ENCODE measurements at places on chromosomes 7 and 10. TPM values are rescaled to one million over a fixed set of nuclear protein-coding genes. Genes with fewer than 3 reads are reported as not detected.

C10orf67 gene
- 0.09 TPM for total RNA-seq

TUBAL3 gene
- 0.24 TPM for total RNA-seq

CRYGN gene
- total RNA-seq = not detected

EIF3A gene
- total RNA-seq = 143 TPM

GCK gene
- not detected for total RNA-seq

SORBS1 gene
- 0.38 TPM for total RNA-seq

NHLRC2 gene
- total RNA-seq = 7.5 TPM

CCDC3 gene
- 1.4 TPM for total RNA-seq

ANXA8L1 gene
- 97.3 TPM for total RNA-seq

PTPRN2 gene
- total RNA-seq = 0.54 TPM

ADRB1 gene
- 1.1 TPM for total RNA-seq

MSS51 gene
- total RNA-seq = 0.48 TPM

CALHM1 gene
- not detected for total RNA-seq

SMO gene
- 13.8 TPM for total RNA-seq

SPDYE16 gene
- total RNA-seq = not detected

ZNF239 gene
- 2.0 TPM for total RNA-seq

AGMO gene
- total RNA-seq = 0.92 TPM

SMC3 gene
- total RNA-seq = 55.2 TPM

LRRC61 gene
- 0.05 TPM for total RNA-seq

CISD1 gene
- 49.1 TPM for total RNA-seq

ABCB8 gene
- 43.3 TPM for total RNA-seq

ITGA8 gene
- total RNA-seq = 0.01 TPM

EFCAB10 gene
- 2.4 TPM for total RNA-seq

SLC26A5 gene
- not detected for total RNA-seq

FAS gene
- total RNA-seq = 30.9 TPM

MRLN gene
- not detected for total RNA-seq

SEMA4G gene
- 9.2 TPM for total RNA-seq

MMP21 gene
- not detected for total RNA-seq

TCAF2 gene
- 1.8 TPM for total RNA-seq

FAM204A gene
- total RNA-seq = 68.3 TPM

ADAM8 gene
- 2.7 TPM for total RNA-seq

NPC1L1 gene
- total RNA-seq = 0.09 TPM

PNLIPRP2 gene
- total RNA-seq = 0.11 TPM

SRRM3 gene
- total RNA-seq = 9.5 TPM

HOGA1 gene
- 2.3 TPM for total RNA-seq

UNCX gene
- total RNA-seq = not detected

SLC25A28 gene
- total RNA-seq = 23.6 TPM

PAX2 gene
- 0.18 TPM for total RNA-seq
